ENCODE measurements at places on chromosomes 13 and 19. TPM values are rescaled to one million over a fixed set of nuclear protein-coding genes. Genes with fewer than 3 reads are reported as not detected.

- H3K4me3 ChIP-seq = peak overlapping the region; percentile 84
- DNase-seq = peak; percentile 88
- H3K27me3 ChIP-seq = peaks cover 33% of the 10 kb centered on the region
- peak overlapping the region; percentile 78 for H3K27ac ChIP-seq
These were observed 82.9 kb upstream of the C1QTNF9B start for GRCh38 chr13:23980160-23980551.

Gene ZNF296
- total RNA-seq = 4.1 TPM

- H3K4me1 ChIP-seq = peaks cover 60% of the 10 kb centered on the region
- peak overlapping the region; percentile 92 for H3K4me3 ChIP-seq
- peak; percentile 10 for DNase-seq
- peak overlapping the region; percentile 97 for H3K27ac ChIP-seq
- peaks cover 38% of the 10 kb centered on the region for H3K36me3 ChIP-seq
- H3K27me3 ChIP-seq = no peaks in the 10 kb centered on the region
These were observed 463 bp upstream of the POMP start for GRCh38 chr13:28658539-28658795.

DNA sequence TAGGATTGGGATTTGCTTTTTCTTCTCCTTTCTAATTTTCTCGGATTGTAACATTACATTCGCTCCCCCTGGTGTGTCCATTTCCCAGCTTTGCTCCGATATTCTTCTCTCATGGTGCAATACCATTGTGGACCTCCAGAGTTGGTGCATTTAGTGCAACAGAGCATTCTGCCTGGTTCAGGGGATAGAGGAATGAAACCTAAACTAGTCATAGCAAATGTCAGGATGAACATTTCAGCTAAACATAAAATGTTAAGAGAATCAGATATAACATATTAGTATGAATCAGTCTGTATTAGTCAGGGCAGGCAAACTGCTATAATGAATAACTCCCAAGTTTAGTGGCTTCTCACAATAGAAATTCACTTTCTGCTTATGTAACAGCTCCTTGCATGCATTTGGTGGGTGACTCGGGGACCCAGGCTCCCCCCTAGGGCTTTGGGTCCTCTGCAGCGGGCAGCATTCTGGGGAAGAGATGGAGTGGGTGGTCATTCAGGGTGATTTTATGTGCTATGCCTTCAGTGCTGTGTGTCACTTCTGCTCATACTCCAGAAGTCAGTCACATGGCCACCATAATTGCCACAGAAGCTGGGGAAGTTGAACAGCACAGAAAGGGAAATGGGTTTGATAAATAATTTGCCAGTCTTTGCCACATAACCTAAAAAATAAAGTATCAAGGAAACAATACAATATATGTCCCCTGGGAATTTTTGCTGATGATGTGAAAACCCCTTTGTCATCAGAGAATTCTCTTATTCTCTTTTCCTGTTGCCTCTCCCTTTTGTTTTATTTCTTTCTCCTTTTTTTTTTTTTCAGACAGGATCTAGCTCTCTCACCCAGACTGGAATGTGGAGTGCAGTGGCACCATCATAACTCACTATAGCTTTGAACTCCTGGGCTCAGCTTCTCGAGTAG is 111.0 kb downstream of the HSPH1 start:
- no peaks in the 10 kb centered on the region for H3K36me3 ChIP-seq
- no peaks in the 10 kb centered on the region for H3K27me3 ChIP-seq
- no peak overlapping the region for H3K4me3 ChIP-seq
- no peak overlapping the region for H3K27ac ChIP-seq
- peaks cover 12% of the 10 kb centered on the region for H3K4me1 ChIP-seq

Gene APOC1
- total RNA-seq = not detected

Gene ETV2
- 1.9 TPM for total RNA-seq

Gene MUC16
- not detected for total RNA-seq

DNA sequence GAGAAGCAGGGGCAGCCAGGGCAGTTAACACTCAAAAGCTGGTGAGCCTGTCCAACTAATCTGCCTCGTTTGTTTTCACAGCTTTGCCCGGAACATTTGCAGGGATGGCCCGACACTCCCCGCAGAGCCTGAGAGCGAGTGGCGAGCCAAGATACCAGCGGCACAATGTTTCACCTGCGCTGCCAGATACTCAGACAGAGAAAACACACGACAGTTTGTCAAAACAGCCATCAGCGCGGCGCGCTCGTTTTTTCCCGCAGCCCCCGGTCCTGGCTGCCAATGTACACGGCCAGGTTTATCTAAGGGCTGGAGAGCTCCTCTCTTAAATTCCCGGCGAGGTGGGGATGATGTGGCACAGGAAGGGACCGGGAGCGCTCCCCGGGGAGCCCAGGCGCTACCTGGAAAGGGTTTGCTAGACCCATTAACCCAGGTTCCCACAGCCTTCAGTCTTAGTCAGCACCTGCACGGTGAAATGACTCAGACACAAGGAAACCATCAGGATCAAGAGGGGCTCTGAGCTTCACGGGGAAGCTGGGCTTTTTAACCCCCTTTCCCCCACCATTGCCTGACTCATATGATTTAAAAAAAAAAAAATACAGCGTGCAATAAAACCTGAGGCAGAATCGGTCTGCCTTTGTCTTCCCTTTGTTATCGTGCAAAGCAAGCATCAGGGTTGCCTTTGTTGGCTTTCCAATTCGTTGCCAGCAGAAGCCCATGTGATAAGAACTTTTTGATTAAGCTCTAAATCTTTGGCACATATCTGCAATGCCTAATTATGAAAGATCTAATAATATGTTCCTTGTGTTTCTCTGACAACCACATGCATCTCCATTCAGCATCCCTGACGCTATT is 186.2 kb downstream of the EFNB2 start:
- no peaks in the 10 kb centered on the region for H3K36me3 ChIP-seq
- H3K27ac ChIP-seq = no peak overlapping the region
- H3K4me3 ChIP-seq = no peak overlapping the region
- DNase-seq = no peak

- DNase-seq = peak; percentile 37
- no peaks in the 10 kb centered on the region for H3K27me3 ChIP-seq
- H3K4me1 ChIP-seq = peaks cover 19% of the 10 kb centered on the region
- peak within 1 kb of the TSS; percentile 90 for H3K4me3 ChIP-seq
These were observed at the start of gene WDR87 for GRCh38 chr19:37905946-37906868. Gene WDR87 (minus strand): TSS chr19:37906594. CDS start chr19:37898239, 8,355 bp downstream.

- peaks cover 86% of the 10 kb centered on the region for H3K27me3 ChIP-seq
- H3K4me1 ChIP-seq = peaks cover 12% of the 10 kb centered on the region
- H3K27ac ChIP-seq = no peak overlapping the region
- H3K4me3 ChIP-seq = no peak overlapping the region
- DNase-seq = no peak
- no peaks in the 10 kb centered on the region for H3K36me3 ChIP-seq
These were observed 116.0 kb downstream of the COL4A2 start for GRCh38 chr13:110422913-110423688.

DNA sequence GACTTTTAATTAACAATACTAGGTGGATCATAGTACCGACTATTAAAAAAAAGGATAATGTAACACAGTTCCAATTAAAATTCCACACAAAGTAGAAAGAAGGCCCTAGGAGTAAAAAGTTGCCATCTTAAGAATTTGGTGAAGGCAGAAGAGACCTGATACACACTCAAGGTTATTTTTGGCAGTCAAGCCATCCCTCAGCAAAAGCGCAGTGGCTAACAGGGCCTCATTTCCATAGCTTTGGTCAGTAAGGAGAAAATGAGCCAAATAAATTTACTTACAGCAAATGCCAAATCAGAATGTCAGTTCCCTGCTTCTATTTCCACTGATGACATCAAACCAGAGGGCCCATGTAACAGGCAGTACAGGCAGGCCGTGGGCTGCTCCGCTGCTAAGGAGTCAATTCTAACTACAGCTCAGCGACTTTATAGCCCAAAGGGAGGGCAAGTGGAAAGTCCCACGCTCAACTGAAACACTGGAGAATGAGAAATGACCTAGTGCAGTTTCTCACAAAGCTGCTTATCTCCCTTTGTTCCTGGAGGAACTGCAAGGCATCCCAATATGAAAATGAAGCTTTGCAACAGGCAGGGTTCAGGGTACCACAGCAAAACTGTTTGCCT is 6.3 kb downstream of the ARGLU1 start:
- no peak overlapping the region for H3K4me3 ChIP-seq
- H3K27ac ChIP-seq = no peak overlapping the region
- peaks cover 59% of the 10 kb centered on the region for H3K4me1 ChIP-seq
- H3K27me3 ChIP-seq = no peaks in the 10 kb centered on the region

DNA sequence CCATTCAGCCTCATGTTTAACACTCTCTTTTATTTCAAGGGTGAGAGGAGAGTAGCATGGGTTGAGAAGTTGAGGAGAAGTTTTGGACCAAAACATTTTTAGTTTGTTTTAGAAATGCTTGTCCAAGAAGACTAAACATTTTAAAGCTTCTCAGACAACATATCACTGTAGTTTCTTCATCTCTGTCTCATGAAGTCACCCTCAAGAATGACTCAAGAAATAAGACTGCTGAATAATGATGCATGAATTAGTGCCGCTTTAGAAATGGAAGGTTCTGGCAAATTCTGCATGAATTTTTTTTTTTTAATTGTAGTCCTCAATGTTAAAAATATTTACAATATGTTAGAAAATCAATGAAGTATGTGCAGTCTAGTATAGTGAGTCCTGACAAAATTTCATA is 422.7 kb upstream of the ARGLU1 start:
- no peak overlapping the region for H3K27ac ChIP-seq
- H3K27me3 ChIP-seq = no peaks in the 10 kb centered on the region
- H3K4me1 ChIP-seq = no peaks in the 10 kb centered on the region
- H3K4me3 ChIP-seq = no peak overlapping the region

DNA sequence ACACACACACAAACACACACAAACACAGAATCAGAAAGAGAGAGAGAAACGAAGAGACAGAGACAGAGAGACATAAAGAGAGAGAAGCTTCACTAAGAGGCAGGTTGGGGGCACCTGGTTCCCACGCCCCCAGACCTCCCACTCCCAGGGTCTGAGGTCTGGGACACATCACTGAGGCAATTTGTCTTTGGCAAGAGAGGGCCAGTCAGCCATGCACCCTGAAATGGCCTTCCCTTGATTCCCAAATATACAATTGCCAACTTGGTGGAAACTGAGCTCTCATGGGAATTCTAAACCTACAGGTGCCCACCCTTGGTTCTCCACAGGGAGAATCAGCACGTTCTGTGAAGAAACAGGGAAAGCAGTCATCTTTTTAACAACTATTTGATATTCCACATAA is 79.5 kb downstream of the COL4A1 start:
- H3K4me3 ChIP-seq = no peak overlapping the region
- DNase-seq = no peak
- H3K27ac ChIP-seq = no peak overlapping the region
- no peaks in the 10 kb centered on the region for H3K4me1 ChIP-seq

- no peaks in the 10 kb centered on the region for H3K36me3 ChIP-seq
- H3K4me1 ChIP-seq = peaks cover 8% of the 10 kb centered on the region
- peaks cover 42% of the 10 kb centered on the region for H3K27me3 ChIP-seq
These were observed 988 bp downstream of the LRRC4B start for GRCh38 chr19:50567052-50567841.

DNA sequence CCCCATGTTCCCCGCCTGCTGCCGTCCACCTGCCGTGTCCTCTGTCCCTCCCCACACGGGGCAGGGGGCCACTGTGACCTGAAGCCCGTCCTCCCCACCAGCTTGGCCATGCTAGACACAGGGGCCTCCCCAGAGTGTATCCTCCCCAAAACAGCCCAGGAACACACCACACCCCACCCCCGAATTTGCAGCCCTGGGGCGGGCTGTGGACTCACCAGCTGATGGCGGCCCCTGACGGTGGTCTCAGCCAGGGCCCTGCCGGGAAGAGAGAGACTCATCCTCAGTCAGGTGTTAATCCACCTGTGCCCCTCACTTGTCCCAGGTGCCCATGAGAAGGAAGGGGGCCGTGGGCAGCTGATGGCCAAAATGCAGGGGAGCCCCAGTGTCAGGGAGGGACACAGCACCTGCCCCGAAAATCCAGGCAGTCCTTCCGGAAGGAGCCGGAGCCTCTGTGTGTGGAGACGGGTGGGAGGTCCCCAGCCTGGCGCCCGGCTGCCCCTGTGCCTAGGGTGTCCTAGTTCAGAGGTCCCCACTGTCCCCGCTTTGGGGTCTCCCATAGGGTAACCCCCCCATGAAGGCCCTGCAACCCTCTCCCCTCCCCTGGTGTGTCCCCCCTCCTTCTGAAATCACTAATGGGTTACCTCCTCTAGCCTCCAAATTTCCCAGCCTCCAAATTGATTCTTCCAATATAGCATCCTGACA is 39.3 kb upstream of the TCF3 start:
- H3K36me3 ChIP-seq = peaks cover 2% of the 10 kb centered on the region
- no peak overlapping the region for H3K4me3 ChIP-seq
- no peak overlapping the region for H3K27ac ChIP-seq

Gene CASP14
- total RNA-seq = not detected

- peaks cover 20% of the 10 kb centered on the region for H3K36me3 ChIP-seq
- no peak overlapping the region for H3K4me3 ChIP-seq
- peaks cover 25% of the 10 kb centered on the region for H3K4me1 ChIP-seq
- peak overlapping the region; percentile 76 for H3K27ac ChIP-seq
These were observed 10.2 kb upstream of the ILF3 start for GRCh38 chr19:10643968-10644259.

Gene GPR4
- total RNA-seq = not detected

Gene AMER2
- total RNA-seq = not detected

DNA sequence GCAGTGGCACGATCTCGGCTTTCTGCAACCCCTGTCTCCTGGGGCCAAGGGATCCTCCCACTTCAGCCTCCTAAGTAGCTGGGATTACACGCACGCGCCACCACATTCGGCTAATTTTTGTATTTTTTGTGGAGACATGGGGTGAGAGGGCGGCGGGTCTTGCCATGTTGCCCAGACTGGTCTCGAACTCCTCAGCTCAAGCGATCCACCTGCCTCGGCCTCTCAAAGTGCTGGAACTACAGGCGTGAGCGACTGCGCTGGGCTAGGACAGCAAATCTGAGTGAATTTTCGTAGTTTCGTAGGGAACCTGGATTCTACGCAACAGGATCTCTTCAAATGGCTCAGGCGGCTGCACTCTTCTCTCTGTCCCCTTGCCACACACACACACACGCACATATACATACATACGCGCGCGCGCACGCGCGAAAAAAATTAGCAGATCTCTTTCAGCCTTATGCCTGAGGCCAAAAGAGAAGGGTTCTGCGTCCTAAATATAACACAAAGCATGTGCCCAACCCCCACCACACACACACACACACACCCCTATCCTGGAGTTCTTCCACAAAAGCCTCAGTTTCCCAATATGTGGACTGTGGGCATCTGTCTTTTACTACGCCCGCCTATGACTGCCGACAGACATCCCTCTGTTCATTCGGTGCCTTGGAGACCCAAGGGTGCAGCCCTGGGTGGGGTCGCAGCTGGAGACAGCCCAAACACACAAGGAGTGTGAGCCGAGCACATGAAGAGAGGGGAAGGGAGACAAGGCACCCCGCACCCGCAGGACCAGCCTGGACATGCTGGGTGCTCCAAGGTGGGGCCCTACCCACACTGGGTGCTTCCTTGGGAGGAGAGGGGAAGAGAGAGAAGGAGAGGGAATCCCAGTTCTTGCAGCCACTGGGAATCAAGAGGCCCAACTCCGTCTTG is 616 bp downstream of the PINLYP start:
- peak overlapping the region; percentile 85 for H3K27ac ChIP-seq
- H3K4me3 ChIP-seq = peak overlapping the region; percentile 65
- no peaks in the 10 kb centered on the region for H3K27me3 ChIP-seq
- H3K4me1 ChIP-seq = peaks cover 46% of the 10 kb centered on the region
- DNase-seq = peak; percentile 22

All from activated CD4-positive, alpha-beta T cell treated with anti-CD3 and anti-CD28 coated beads, Interleukin-2, amount 10 ng/mL, durations not matched to agents 7 days and 5 days (primary cell).